ENCODE measurements at places on chromosomes 3 and 15.

DNA sequence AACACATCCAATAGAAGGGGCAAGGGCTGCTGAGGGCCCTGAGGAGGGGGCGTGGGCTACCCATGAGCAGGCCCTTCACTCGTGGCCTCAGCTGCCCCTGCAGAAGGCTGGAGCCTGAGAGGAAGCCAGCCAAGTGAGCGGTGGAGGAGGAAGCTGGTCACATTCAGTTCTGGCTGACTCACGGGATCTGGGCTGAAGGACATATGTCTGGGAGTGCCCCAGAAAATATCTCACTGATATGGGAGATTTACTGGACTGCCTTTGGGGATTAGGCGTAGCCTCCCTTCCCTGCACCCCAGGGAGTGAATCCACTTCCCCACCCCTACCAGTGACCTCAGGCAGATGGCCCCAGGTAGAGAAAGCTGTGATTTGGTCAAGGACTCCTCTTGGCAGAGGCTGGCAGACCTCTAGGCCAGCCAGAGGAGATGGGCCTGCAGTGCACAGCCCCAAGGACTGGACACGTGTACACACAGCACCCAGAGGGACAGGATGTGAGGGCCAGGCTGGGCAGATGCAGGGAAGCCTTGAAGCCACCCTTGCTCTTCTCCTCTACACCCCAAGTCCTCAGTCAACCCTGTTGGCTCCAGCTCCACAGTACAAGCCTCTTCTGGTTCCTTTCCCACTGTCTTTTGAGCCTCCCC is 14.2 kb upstream of the ANKDD1A start:
- DNase-seq: peak; percentile 86

- peak; percentile 59 for DNase-seq
These were observed 540 bp downstream of the CCDC80 start for GRCh38 chr3:112640276-112640929.

DNA sequence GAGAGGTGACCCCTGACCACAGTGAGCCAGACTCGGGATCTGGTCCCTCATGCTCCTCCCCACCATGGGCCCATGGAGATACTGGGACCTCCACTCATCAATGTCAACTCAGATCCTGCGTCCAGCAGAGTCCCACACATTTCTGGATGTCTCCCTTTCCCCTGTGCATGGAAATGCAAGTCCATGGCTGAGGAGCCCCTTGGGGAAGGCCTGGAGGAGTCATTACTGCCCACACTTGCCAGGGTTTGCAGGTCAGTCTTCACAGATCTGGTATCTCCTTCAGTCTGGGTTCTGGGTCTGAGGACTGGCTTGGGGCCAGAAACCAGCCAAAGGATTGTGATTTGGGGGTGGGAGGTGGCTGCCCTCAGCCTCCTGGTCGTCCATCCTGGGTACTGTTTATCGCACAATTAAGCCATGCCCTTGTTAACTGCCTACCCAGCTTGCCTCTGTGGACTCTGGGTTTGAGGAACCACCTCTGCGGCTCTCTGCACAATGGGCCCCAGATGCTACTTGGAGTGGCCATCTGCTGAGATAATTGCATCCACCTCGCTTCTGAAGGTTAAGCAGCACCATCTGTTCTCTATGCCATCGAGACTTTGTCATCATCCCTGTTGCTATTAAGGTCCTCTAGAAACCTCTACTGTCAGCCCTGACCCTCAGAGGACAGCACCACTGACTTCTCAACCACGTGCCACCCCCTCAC is 49.9 kb upstream of the KLF13 start:
- DNase-seq: peak; percentile 2

GRCh38 chr3:26703519-26703918 is 80.9 kb downstream of the LRRC3B start:
- DNase-seq: no peak

DNA sequence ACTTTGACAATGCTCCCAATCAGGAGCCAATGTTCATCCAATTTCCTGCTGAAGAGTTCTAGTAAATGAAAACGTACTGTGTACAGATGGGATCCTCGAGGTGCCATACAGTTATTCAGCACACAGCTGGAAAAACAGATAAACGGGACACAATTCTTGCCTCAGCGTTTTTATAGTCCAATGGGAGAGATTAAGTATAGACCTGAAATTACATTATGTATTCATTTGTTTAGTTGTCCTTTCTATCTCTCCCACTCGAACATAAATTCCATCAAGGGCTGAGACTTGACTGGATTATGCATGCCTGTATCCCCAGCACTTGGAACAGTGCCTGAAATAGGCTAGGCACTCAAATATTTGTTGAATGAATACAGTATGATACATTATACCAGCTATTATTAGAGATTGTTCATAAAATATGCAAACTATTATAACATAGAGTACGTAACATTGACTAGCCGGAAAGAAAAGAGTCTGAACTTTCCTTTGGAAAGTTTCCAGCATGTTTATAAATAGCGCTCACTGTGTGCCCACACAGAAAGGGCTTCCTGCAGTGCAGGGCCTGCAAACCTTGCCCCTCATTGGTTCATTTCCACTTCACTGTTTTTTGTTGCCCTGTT is 27.4 kb upstream of the SNTN start:
- peak; percentile 73 for DNase-seq

DNA sequence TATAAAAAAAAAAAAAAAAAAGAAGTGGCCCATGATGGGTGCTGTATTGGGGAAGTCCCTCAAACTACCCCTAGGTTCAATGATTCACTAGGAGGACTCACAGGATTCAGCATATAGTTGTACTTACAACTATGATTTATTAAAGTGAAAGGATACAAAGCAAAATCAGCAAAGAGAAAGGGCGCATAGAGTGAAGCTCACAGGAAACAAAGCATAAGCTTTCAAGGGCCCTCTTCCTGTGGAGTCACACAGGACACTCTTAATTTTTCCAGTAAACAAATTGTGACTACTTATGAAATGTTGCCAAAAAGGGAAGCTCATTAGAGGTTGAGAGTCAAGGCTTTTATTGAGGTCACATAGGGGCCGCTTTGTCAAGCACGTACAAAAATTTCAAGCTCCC is 153.7 kb upstream of the GAP43 start:
- DNase-seq: no peak

DNA sequence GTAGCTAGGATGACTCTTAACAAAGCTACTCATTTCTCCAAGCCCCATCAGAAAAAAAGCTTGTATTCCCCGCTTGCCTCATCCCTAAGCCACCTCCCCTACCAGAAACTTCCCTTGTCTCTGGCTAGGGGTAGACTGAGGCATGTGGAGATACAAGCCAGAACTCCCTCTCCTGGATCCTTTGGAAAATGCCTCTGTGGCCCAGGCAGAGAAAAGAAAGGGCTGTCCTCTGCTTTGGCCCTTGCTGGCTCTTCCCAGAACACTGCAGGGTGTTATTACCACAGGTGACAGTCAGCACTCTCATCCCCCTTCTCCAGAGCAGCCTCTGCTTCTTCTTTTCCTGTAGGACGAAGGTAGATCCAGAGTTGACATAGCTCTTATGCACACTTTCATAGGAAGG is 15.2 kb downstream of the RMDN3 start:
- no peak for DNase-seq

- no peak for DNase-seq
These were observed 298.5 kb upstream of the MME start for GRCh38 chr3:154781595-154781994.

DNA sequence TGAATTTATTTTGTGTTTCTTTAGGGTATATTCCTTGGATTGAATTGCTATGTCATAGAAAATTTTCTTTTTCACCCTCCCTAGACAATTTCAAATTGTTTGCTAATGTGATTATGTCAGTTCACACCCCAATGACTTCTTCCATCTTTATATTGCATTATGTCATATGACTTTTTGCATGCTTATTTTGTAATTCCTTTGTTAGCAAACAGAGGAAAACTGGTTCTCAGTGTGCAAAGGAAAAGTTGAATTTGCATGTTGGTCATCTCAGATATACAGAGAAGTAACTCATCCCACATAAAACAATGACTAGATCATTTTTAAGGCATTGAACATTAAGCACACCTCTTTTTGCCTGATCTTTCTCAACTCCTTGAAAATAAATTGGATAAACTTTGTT is 3.3 kb upstream of the RNF13 start:
- no peak for DNase-seq

DNA sequence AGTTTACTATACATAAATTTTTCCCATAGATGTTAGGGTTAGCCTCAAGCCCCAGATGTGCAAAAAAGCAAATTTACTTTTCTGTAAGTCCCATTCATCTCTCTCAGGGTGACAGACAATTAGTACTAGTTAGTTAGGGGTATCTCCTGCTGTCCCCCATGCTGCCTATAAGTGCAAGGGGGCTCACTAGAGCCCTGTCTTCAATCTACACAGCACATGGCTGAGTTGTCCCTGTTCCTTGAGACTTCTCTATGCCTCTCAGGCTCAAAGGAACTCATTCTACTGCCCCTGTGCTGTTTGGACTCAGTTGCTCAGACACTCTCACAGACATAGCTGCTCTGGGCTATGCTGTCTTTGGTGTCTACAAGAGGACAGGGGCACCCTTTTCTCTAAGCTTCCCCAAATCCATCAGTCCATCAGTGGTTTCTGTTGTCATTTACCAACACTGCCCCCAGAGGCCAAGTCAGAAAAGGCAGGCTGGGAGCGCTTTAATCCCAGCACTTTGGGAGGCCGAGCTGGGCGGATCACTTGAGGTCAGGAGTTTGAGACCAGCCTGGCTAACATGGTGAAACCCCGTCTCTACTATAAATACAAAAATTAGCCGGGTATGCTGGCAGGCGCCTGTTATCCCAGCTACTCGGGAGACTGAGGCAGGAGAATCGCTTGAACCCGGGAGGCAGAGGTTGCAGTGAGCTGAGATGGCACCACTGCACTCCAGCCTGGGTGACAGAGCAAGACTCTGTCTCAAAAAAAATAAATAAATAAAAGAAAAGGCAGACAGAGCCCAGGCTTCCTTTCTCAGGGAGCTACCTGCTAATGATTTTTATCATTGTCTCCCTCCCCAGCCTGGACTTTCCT is 31.4 kb upstream of the PRTG start:
- DNase-seq: peak; percentile 56

DNA sequence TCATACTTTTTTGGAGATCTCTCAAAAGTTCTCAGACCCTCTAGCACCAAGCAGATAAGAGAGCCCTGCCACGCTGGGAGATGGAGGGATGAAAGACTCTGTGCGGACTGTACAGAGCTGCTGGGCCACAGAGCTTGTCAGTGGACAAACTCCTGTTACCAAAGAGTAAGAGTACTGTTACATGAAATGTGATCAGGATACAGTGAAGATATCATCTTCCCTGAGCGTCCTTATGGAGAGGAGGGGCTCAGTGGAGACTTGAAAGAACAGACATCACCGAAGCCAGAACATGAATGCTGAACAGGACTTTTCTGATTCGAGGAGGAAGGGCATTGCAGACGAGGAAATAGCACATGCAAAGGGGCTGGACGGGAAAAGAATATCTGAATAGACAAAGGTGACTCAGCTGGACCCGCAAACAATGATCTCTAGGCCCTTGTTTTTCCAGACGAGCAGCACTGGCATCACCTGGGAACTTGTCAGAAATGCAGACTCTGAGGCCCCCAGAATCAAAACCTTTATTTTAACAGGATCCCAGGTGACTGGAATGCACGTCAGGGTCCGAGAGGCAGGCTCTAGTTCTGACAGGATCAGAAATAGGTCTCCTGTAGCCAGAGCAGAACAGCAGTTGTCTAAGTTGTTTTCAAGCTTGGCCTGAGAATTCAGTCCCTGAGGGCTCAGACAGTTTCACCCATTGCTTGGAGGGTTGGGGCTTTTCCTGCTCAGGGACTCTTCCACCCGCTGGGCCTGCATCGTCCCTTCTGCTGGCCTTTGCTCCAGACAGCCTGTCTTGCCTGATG is 277.9 kb downstream of the RPLP1 start:
- DNase-seq: no peak

GRCh38 chr3:6791161-6791560 is 69.8 kb upstream of the GRM7 start:
- DNase-seq: no peak

DNA sequence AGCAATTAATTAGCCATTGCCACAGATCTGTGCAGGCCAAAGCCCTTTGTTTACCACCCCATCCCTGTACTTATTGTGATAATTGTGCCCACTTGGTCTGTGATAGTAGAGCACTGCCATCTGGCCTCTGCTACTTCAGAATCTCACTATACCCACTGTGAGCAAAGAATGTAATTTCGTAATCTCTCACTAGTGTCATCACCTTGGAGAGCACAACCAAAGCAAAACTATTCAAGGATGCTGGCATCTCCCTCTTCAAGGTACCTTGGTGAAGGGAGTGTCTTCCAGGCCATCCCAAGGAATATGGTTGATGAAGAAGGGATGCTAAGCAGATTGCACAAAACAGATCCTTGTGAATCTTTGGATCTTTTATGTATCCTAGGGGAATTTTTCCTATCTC is 34.7 kb upstream of the NOX5 start:
- no peak for DNase-seq

DNA sequence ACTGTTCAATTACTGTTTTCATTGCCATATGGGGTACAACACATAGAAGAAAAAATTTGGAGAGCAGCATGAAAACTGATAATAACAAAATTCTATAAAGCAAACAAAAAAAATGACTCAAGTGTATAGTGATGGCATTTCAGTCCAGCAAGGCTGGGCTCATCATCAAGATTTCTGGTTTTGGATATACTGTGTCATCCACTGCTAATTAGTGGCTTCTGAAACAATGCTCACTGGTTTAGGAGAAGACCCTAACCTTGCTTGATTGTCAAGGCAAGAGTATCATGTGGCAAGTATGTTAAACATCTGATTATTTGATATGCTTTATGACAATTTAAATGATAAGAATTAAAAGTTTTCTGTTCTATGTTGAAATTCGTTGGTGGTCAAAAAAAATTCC is 96.9 kb downstream of the RFX7 start:
- no peak for DNase-seq

GRCh38 chr3:12428126-12428525 is 56.2 kb upstream of the TSEN2 start:
- no peak for DNase-seq

- no peak for DNase-seq
These were observed 43.0 kb downstream of the BOC start for GRCh38 chr3:113254171-113254947.

DNA sequence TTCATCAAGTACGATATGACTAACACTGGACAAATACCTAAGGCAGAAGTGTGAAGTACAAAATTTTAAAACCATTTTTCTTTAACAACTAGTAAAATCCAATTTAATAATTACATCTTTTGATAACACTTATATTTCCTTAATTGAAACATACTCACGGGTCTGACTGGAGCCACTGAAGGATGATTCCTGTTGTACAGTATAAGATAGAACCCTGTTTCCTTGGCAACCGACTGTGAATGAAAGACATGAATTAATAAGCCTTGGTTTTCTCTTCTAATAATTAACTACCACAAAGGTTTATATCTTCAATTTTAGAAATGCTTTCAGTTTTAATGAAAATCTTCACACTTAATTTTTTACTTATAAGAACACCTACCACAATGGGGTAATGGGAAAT is 19.4 kb downstream of the DHX36 start:
- DNase-seq: no peak

Measured in GM03348 (cell line).